ENCODE measurements at places on chromosomes 3 and 15. TPM values are rescaled to one million over a fixed set of nuclear protein-coding genes. Genes with fewer than 3 reads are reported as not detected.
A peak's percentile ranks its signal among the peaks of the same experiment; 100 is the strongest.

DNA sequence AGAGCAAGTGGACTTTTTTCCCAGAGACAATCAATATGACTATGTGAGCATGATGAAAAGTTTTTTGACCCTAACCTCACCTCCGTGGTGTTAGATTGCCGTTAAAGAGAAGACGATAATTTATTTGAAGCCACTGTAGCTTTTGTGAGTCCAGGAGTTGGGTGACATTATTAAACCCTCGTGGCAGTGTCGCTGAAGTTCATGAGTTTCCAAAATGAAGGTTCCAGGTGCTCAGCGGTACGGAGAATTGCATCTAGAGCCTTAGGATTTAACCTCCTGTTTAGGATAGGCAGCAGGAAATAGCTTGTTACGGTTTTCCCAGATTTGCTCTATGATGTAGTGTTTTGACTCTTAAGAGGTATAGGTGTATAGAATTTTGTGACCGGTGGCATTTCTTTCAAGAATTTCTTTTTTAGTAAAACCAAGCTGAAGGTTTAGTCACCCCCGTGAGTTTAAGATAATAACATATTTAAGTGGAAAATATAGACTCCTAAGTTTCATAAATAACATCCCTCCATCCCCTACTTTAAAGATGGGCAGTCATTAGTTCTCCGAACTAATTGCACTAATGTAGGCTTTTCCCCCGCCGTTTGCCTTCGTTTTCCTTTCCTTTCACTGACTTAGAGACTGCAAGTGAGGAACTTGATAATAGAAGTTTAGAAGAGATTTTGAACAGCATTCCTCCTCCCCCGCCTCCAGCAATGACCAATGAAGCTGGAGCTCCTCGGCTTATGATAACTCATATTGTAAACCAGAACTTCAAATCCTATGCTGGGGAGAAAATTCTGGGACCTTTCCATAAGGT lies 2.0 kb downstream of the SMC4 start:
- DNase-seq = no peak

GRCh38 chr3:133935843-133936769 lies 40.4 kb upstream of the RAB6B start:
- no peak for DNase-seq

DNA sequence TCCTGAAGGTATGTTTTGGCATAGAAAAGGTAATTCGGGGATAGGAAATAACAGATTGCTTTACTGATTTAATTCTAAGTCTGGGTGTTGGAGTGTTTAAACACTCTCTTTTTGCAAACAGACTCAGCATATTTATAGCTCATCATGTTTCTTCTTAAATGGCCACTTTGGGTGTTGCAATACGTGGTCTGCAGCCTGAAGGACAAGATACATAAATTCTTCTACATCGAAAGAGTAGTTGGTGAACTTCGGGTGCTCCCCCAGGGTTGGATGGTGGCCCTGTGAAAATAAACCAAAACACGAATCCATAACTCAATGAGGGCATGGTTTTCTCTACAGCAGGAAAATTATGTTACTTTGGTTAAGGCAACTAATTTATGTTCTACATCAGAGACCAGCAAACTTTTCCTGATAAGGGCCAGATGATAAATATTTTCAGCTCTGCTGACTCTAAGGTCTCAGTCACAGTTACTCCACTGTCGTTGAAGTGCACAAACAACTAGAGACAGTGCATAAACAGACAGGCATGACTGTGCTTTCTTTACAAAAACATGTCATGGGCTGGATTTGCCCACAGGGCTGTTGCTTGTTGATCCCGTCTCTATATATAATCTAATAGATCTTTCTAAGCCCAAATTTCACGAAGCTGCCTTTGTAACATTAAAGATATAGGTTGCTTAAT lies 35.9 kb downstream of the EOGT start:
- peak; percentile 9 for DNase-seq

DNA sequence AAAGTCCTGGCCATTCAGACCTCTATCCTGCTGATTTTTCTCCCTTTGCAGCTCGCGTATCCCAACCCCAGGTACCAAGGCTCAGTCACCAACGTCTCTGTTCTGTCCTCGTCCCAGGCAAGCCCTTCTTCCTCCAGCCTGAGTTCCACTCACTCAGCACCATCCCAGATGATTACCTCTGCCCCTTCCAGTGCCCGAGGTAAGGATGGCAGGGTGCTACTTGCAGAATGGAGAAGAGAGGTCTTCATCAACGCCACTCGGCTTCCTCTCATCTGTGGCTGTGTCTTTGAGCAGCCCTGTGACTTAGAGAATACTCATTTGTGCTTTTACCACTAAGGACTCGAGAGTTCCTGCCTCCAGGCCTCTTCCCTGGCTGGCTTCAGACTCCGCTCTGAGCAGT lies 22.6 kb upstream of the MANF start:
- DNase-seq = no peak

GRCh38 chr3:15934389-15935195 lies 136.8 kb upstream of the ANKRD28 start:
- no peak for DNase-seq

GRCh38 chr15:96701443-96701842 lies 370.9 kb downstream of the NR2F2 start:
- no peak for DNase-seq

- no peak for DNase-seq
These were observed 12.6 kb downstream of the RBMS3 start for GRCh38 chr3:29293421-29293820.

- peak; percentile 65 for DNase-seq
These were observed 51.0 kb downstream of the ZDHHC19 start for GRCh38 chr3:196159952-196160804.

DNA sequence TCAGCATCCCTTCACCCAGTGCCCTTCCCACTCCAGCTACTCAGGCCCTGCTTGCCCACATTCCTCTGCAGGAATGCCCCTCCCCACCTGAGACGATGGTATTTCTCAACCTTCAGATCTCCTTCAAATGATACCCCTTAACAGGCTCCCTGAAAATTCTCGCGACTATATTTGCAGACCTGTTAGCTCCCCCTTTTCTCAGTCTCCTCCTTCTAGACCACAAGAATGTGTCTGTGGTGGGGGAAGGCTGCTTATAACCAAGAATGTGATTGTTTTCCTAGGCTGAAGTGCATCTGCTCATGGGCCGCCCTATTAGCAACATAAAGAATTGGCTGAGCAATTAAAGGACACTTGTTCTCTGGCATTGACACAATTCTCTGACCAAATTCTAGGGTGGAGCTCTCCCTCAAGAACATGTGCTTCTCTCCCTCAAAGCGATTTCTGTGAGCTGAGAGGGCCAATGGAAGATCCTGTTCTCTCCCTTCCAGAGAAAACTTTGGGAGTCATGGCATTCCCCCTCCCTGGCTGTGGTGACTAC lies 19.1 kb upstream of the LIMD1 start:
- DNase-seq = no peak

DNA sequence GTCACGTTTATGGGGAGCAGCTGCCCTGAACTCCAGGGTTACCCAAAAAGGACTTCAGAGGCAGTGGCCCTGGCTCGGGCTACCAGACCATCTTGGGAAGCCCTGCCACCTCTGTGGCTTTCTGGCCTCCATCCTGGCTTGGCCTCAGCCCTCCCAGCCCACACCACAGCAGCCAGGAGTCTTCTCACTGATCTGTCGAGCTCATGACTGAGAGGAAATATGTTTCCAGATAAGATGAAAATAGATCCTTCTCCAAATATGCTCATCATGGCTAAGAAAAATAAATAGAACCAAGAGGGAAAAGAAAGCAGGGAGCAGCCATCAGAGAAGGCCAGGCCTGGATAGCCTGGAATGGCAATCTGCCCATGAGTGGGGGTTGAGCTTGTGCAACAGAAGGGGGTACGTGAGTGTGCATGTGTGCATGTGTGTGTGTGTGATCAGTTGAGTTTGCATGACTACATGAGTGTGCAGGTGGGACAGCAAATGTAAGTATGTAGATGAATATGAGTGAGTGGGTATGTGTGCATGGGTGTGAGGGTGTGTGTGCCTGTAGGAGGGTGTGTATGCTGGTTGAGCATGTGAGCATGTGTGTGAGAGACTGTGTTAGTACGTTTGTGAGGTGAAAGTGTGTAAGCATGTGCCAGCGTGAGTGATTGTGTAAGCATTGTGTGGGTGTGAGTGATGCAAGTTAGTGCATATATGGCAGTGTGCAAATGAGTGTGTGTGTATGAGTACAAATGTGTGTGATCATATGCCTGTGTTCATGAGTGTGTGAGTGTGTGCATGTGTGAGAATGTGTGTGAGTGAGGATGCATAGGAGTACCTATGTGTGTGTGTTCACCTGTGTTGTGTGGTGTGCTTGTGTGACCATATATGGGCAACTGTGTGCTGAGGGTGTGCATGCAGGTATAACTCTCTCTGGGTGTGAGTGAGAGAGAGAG lies 9.9 kb upstream of the RFT1 start:
- DNase-seq = no peak

DNA sequence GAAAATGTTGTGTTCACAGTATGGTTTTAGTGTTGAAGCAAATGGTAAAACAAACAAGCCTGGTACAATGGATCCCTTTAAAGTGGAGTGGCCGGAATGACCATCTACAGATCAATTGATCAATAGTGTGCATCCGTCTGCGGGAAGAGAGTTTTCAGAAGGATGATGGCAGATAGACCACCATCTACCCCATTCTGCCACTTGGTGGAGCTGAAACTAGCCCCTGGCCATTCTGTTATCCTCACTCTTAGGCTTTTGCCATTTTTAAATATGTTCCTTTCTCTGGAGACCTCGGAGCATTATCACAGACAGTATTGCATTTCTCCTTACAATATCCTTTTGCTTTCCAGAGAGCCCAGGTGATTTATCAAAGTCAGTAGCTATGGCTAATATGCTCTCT lies 258.9 kb upstream of the CFAP20DC start:
- no peak for DNase-seq

- DNase-seq = no peak
These were observed 843.8 kb downstream of the NAALADL2 start for GRCh38 chr3:175702956-175703355.

DNA sequence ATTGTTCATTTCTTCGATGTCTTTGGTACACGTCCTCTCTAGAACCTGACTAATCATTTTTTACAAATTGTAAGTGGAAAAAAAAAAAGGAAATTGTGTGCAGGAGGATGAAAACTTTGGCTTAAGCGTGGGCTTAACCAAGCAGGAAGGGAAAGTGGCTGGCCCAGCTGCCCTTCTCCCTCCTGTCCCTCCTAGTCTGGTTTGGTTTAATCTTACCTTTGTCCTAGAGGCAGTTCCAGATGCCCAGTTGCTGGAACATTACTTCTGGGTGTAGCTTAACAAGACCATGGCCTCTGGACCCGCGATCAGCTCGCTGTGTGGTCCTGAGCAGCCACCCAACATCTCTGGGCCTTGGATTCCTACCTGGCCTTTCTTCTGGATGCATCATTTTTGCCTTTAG lies 15.4 kb downstream of the PAQR5 start:
- DNase-seq = no peak

GRCh38 chr15:70831094-70831911 lies 22.7 kb downstream of the LARP6 start:
- no peak for DNase-seq

GRCh38 chr3:29759411-29760225 lies 478.7 kb downstream of the RBMS3 start:
- DNase-seq = peak; percentile 44

GRCh38 chr3:48429960-48430707 lies at the start of gene PLXNB1:
PLXNB1 (minus strand) TSS chr3:48430086; CDS start chr3:48424611, 5,475 bp downstream.
- DNase-seq = peak; percentile 97

- no peak for DNase-seq
These were observed 74.3 kb upstream of the TSEN2 start for GRCh38 chr3:12409684-12410596.

DNA sequence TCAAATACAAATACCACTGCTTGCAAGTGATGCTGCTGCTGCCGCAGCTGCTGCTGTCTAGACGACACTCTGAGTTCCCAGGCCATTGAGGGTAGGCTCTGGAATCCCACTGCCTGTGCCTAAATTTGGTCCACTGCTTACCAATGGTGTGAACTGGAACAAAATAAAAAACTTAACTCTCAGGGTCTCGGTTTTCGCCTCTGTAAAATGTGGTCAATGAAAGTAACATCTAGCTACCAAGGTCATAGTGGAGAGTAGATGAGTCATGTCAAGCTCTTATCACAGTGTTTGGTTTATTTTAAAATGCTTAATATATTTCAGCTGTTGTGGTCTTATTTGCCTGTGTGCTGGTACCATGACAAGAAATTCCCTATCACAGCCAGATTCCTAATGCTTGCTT lies 299.3 kb downstream of the CLSTN2 start:
- DNase-seq = no peak

DNA sequence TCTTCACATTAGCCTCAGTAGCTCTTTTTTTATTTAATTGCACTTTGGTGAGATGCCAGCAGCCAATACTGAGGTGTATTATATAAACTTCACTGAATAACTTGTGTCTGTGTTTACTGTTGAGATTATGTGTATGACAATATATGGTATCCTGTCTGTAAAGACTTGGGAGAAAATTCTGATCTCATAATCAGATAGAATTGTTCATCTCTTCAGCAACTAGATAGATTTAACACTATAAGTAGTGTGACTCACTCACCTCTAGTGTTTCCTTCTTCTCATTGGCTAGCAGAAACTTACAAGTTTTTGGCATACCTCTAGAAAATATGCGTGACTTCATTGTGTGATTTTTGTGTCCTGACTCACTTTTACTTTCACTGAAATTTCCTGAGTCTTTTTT lies 67.6 kb upstream of the TGFBR2 start:
- no peak for DNase-seq

- no peak for DNase-seq
These were observed 377.9 kb downstream of the GAP43 start for GRCh38 chr3:116001151-116001621.

DNA sequence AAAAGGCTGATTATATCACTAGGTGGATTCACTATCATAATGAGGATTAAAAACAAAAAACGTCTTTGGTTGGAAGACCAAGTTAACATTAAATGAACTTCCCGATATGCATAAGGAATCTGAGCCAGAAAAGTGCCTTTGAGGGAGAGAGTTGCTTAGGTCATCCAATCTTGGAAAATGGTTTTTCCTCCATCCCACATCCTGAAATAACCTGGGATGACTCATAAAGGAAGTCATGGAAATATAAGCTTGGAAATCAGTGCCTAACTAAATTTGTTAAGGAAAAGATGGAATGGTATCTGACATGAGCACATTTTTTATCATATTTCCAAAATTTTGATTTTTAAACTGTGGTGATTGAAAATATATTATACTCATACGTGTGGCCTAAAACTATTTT lies 66.0 kb downstream of the KBTBD8 start:
- no peak for DNase-seq

DNA sequence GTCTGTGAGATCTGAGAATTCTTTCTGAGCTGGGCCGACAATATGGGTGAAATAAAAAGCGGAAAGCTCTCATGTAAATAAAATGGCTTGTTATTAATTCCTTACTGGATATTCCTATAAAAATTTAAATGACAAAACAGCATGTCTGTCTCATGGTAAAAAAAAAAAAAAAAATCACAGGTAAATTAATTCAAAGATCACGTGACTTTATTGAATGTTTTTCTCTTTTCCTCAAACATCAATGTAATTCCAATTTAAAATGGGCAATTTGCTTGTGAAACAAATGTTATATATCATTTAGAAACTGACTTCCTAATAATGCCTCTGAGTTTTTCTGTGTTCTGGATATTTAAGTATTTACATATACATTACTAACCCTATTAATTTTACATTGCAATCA lies 280.3 kb downstream of the NR2F2 start:
- DNase-seq = no peak

Gene KNL1
- polyA plus RNA-seq = 2.5 TPM

Gene ACP3
- 31.8 TPM for polyA plus RNA-seq

Gene SEMA6D
- 12.9 TPM for polyA plus RNA-seq

Gene CFAP44
- polyA plus RNA-seq = 2.8 TPM

Gene SERINC4
- polyA plus RNA-seq = 0.47 TPM

Gene SEMA5B
- polyA plus RNA-seq = 6.6 TPM

Gene MORC1
- polyA plus RNA-seq = not detected
